ENCODE measurements at places on chromosomes 3 and 15.

DNA sequence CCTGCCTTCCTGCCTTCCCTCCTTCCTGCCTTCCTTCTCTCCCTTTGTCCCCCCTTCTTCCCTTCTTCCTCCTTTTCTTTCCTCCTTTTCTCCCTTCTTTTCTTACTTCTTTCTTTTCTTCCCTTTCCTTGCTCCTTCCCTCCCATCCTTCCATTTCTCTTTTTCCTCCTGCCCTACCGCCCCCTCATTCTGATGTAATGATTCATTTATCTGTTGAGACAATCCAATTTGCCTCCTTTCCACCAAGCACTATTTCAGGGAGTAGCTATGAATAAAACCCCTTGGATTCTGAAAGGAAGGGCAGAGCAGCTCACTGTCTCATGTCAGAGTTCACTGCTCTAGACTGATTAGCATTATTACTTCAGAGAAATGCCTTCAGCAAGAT, 462.6 kb downstream of the PDCD6IP start:
- DNase-seq: no peak

GRCh38 chr15:41013691-41014414, 60.6 kb downstream of the CHAC1 start:
- no peak for DNase-seq

GRCh38 chr15:92294759-92295158, 98.9 kb upstream of the ST8SIA2 start:
- DNase-seq: no peak

DNA sequence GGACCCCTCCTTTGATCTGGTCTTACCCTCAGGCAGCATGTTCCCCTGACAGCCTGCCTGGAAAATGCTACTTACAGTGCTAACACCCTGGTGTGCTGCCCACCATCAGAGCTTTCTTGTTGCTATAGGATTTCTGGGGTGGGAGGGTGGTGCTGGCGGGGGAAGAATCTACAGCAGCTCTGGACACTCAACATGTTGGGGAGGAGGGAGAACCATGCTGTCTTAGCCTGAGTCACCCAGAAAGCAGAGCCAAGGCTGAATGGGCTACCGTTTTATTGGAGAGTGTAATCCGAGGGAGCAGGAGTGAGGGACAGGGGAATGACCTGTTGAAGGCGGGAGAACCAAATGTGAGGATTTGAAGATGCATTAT, 45.6 kb downstream of the MFSD1 start:
- DNase-seq: no peak

- DNase-seq: no peak
Measured at GRCh38 chr15:41499109-41499851, 5.6 kb downstream of the ITPKA start.

- no peak for DNase-seq
Measured at GRCh38 chr15:55360256-55360655, 41.2 kb downstream of the PIGB start.

GRCh38 chr3:6928064-6928463, 67.1 kb downstream of the GRM7 start:
- no peak for DNase-seq

DNA sequence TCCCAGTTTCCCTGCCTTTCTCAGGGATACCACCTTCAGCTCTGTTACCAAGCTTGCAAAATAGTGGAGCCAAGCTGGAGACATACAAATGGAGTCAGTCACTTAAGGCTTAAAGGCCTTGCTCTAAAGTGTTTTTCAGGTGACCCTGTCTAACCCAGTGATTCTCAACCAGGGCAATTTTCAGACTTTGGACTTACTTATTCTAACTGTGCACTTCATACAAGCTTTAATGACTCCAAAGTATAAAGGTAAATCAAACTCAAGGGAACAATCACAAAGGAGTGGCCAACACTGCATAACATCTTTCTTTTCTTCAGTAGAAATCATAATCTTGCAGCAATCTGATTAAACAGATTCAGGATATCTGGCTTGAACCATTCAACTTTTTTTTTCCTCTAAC, 9.4 kb downstream of the ANO10 start:
- DNase-seq: no peak

DNA sequence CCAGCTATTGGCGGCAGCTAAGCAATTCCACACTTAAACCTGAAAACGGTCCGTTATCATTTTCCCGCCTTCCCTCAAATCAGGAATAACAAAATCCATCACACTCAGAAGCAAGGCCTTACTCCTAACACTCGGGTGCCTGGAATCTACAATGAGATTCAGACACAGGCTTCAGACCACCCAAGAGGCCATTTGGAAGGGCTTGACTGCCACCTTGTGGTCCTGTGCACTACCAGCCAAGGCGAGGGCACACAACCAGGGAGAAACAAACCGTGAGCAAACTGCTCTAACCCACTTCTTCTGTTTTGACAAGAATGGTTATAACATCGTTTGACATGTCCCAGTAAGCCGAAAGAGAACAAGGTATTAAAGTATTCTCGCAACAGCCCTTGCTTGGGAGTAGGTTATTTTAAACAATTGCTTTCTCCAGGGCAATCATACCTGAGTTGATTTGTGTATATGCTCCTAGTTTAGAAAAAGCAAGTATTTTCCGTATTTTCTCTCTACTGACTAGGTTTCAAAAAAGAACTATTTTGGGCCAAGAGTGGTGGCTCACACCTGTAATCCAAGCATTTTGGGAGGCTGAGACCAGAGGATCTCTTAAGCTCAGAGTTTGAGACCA, 40.1 kb upstream of the TAFA4 start:
- peak; percentile 33 for DNase-seq

GRCh38 chr3:195401943-195402342, 40.9 kb downstream of the ACAP2 start:
- DNase-seq: no peak

DNA sequence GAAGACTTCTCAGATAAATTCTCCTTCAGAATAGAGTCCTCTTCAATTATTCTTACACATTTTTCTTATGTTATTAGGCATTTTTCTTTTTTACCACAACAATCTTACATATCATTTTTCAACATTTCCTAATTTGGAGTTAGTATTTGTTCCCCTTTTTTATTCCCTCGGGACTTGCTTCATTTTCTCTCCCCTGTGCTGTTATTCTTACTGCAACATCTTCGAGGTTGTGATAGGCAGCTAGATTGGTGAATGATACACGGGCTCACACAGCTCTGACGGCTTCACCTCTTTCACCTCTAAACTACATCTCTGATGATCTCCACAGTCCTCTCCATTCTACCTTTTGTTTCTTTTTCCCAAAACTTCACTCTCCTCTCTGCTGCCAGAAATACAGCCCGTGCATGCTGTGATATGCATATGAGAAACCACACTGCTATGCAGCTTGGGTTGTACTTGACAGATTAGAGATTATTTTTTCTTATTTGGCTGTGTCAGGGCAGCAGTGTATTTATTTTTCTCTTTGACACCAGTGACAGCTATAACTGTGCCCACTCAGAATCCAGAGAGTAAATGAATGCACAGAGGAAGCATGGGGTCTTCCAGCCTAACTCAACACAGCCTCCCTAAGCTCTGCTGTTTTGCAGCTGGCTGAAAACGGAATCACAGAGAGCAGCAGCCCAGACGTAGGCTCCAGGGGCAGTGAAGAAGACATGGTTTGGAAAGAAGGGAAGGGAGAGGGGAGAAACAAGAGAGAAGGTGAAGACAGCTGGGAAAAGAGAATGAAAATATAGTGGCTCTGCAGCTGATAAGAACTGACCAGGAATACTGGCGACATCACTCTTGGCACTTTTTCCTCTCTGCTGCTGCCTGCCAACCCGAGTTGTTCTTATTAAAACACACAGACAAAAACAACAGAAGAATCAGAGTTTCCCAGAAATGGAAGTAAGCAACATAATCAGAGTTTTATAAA, 61.8 kb downstream of the SLC9A9 start:
- DNase-seq: no peak

- DNase-seq: no peak
Measured at GRCh38 chr3:62318365-62318751, 55.0 kb downstream of the FEZF2 start.

GRCh38 chr15:63166219-63166618, 8.9 kb upstream of the RPS27L start:
- DNase-seq: no peak

GRCh38 chr15:80444680-80445251, 40.6 kb downstream of the ARNT2 start:
- no peak for DNase-seq

DNA sequence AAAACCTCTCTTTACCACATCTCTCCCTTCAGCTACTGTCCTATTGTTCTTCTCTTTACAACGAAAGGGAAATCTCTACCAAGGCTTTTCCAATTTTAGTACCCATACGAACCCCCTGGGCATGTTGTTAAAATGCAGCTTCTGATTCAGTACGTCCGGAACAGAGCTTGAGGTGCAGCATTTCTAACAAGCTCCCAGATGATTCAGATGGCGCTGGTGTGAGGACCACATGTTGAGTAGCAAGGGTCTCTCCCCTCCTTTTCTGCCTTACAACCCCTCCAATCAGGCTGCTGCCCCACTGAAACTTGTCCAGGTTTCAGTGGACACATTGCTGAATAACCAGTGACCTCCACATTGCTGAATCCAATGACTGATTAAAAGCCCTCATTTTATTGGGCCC, 177.1 kb upstream of the FEZF2 start:
- no peak for DNase-seq

- no peak for DNase-seq
Measured at GRCh38 chr15:49815950-49816349, 195.1 kb downstream of the DTWD1 start.

DNA sequence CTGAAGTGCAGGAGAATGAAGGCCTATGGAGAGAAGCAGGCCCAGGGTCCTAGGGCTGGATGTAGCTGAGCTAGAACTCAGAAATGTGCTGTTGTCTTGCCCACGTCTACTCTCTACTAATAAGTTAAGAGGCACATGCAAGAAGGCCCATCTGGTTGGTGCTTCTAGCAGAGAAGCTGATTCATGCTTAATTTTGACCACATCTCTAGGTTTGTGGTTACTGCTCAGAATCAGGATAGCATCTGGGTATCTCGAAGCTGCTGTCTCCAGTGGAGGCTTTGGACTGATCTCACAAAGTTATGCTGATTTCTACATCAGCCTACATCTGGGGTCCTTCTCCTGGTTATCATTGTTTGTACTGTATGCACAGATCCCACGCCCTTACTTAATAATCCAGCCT, 87.3 kb downstream of the CACNA1D start:
- DNase-seq: no peak

- DNase-seq: no peak
Measured at GRCh38 chr15:89377842-89378295, 43.2 kb upstream of the POLG start.

DNA sequence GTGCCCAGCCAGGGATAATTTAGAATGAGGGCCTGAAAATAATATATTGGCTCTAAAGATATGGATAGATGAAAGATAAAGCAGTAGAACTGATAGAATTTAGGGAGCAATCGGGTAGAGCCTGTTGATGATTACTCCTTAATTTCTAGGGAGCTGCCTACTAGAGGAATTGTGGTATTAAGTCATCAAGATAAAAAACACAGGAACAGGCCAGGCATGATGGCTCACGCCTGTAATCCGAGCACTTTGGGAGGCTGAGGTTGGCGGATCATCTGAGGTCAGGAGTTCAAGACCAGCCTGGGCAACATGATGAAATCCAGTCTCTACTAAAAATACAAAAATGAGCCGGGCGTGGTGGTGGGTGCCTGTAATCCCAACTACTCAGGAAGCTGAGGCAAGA, 130.4 kb downstream of the PCCB start:
- no peak for DNase-seq

GRCh38 chr3:195003006-195003892, 267.7 kb downstream of the XXYLT1 start:
- peak; percentile 18 for DNase-seq

- no peak for DNase-seq
Measured at GRCh38 chr3:45611628-45612081, 17.1 kb downstream of the LIMD1 start.

- no peak for DNase-seq
Measured at GRCh38 chr3:190174471-190174870, 53.8 kb upstream of the P3H2 start.

DNA sequence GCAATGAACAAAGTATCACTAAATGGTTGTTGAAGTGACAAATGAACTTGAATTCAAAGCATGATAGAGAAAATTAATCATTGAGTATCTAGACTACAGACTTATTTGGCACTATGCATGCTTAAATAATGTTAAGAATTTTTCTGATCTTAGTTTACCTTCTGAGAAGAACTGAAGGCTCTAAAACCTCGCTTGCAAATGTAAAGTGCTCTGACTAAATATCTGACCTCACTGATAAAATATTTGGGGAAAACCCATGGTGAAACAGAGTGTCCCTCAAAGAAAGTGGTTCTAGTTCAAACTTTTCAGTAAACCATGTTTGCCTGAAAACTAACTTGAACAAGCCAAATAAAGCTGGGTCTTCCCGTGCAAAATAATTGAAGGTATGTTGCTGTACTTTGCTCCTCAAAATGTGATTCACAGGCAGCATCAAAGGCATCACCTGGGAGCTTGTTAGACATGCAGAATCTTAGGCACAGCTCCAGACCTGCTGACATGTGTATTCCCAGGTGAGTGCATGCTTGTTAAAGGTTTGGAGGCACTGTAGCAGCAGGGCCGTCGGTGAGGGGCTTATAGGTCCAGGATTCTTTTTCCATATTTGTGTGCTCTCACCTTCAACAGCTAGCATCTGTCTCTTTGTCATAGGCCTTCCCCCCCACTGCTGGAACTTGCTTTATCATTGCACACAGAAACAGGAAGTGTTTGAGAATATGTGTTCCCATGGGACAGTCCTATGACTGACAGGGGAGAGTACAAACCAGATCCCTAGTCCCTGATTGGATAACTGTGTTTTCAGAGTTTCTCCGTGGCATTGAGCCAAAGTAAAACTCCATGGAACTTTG, 524.2 kb upstream of the LMCD1 start:
- no peak for DNase-seq

GRCh38 chr3:3194861-3195260, 15.4 kb upstream of the CRBN start:
- DNase-seq: no peak

DNA sequence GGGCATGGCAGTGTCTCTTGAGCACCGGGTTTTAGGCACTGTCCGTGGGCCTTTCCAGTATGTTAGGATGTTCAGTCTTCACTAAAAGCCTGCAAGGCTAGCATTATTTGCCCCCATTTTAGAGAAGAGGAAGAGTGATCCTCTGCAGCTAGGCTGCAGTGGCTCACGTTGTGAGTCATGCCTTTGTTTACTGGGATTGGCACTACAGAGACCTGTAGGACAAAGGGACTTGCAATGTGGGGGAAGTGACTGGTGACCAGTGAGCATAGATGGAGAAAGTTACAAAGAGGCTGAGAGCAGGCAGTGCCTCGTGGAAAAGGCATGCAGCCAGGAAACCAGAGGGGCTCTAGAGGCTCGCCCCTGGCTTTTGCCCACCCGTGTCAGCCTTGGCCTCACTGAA, 26.8 kb upstream of the CPNE9 start:
- no peak for DNase-seq

DNA sequence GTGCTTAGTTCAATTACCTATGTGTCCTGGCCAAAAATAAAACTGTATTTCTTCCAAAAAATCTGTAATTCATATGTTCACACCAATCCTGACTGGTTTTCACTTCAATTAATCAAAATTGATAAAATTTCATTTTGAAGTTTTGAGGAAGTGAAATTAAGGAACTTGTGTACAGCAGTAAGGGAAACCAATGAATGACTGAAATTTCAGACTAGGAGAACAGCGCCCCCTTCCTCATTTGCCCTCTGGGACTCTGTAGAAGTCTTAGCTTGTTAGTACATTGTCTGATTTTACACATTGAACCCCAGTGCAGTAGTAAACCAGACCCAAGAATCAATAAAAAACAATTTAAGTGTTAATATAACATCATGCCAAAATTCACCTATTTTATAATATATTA, 495.3 kb upstream of the AGTR1 start:
- no peak for DNase-seq

Measured in NCI-H524 treated with DMSO at 0.1 percent for 48 hours (cell line).